ENCODE measurements at places on chromosomes 2 and 18.

- DNase-seq: no peak
These were observed 68.3 kb downstream of the REV1 start for GRCh38 chr2:99421469-99421868.

DNA sequence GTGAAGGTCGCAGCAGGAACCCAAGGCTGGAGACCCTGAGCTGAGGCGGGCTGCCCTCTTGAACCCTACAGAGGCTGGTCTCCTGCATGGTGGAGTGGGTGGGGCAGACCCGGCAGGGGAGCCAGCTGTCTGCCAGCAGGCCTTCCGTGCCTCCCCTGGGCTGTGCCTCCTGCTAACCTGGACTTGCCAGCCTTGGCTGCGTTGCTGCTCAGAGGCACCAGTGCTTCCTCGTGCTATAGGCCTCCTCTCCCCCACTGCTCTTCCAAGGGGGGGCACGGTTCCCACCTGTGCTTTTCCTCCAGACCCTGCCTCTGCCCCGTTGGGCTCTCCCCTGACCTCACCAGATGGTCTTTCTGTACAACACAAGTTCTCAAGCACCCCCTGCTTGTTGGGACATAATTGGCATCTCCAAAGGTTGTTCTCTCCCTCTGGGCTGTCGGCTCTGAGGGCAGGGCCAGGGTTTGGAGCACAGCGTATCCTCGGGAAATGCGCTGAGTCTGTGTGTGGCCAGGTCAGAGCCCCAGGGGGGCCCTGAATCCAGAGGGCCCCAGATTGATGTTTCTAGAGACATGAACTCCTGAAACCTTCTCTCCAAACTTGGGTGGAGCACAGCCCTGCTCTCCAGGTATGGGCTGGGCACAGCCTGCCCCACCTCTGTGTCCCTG is 6.7 kb downstream of the ARHGEF4 start:
- DNase-seq: no peak

DNA sequence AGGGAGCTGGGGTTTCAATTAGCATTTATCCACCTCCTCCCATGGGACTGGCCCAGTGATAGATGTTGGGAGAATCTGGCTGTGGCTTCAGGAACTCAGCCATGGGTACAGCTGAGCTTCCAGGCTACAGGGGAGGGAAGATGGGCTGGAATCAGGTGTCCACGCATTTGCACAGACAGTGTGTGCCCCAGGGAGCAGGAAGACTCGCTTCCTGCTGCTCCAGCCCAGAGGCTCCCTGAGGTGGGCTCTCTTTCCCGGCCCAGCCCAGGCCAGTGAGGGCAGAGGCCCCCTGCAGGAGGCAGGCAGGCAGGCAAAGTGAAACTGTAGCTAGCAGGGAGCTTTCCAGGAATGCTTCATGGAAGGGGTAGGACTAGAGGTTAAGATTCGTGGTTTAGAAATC is 28.7 kb downstream of the DYSF start:
- DNase-seq: no peak

- no peak for DNase-seq
These were observed 244.7 kb downstream of the NBAS start for GRCh38 chr2:15316370-15316814.

- DNase-seq: no peak
These were observed 72.9 kb upstream of the SYT4 start for GRCh38 chr18:43350176-43350575.

GRCh38 chr2:187263675-187264560 is 184.1 kb downstream of the CALCRL start:
- DNase-seq: no peak

GRCh38 chr2:47187069-47187468 is 32.0 kb upstream of the STPG4 start:
- peak; percentile 23 for DNase-seq

GRCh38 chr18:46148810-46149209 is 44.6 kb downstream of the HAUS1 start:
- DNase-seq: peak; percentile 73

DNA sequence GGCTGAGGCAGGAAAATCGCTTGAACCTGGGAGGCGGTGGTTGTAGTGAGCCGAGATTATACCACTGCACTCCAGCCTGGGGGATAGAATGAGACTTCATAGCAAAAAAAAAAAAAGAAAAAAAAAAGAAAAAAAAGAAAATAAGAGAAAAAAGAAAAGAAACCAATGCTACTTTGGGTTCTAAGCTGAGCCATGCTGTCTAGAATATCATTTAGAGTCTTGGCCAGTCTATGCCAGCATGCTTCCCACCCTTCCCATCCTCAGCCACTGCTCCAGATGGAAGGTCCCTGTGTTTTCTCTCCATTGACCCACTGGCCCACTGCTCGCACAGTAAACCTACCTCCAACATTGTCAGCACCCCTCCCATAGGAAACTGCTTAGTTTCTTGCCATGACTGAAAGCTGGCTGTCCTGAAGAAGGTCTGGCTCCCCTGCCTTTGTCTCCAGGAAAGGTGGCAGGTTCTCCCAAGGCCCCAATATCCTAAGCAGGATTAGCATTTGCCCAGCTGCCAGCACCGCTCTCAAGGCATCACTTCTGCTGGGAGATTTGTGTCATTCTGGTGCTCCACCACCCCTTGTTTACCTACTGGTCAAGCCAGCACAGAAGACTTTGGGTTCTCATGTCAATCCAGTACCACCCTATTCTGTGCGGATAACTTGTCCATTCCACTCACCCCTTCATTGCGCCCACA is 47.3 kb upstream of the PAPOLG start:
- DNase-seq: no peak

- no peak for DNase-seq
These were observed 110.0 kb downstream of the TMEM247 start for GRCh38 chr2:46589356-46589755.

DNA sequence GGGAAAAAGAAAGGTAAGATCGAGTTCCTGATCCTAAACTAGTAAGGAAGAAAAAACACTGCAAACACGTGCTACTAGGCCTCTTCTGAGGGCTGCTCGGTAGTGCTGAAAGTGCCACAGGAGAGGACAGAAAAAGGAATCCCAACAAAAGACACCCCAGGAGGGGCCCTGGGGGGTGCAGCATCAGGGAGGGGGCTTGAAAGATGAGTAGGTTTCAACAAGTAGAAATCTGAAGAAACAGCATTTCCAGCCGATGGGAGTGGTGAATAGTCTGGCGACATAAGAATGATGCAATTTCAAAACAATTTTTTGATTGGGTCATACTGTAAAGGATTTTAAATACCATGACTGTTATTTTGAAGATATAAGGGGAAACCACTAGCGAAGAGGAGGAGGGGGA is 98.6 kb downstream of the NOL10 start:
- no peak for DNase-seq

GRCh38 chr2:149204686-149205085 is 125.7 kb upstream of the LYPD6 start:
- DNase-seq: no peak

DNA sequence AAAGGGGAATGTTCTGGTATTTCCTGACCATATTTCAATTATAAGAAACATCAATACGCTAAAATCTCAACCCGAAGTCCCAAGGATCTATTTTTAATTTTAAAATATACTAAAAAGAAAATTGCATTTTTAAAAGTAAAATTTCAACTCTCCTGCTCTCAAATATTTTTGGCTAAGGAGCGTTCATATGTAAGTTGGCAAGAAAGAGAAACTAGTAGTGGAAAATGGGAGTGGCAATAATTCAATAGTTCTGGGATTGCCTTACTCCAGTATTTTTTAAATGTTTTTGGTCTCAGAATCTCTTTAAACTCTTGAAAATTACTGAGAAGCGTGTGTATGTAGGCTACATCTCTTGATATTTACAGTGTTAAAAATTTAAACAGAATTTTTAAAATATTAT is 72.7 kb downstream of the ACVR1 start:
- DNase-seq: no peak

All from retina (tissue), 1 donor.